ENCODE measurements at places on chromosomes 1 and 21.

GRCh38 chr1:150808121-150808520, at the start of gene CTSK:
Gene CTSK (minus strand): TSS chr1:150808260. CDS start chr1:150806805, 1,455 bp downstream.
- DNase-seq: no peak

GRCh38 chr1:87314091-87314490, 14.6 kb upstream of the LMO4 start:
- no peak for DNase-seq

GRCh38 chr1:8782955-8783354, 34.5 kb downstream of the RERE start:
- DNase-seq: no peak

GRCh38 chr1:14598498-14599182, at the start of gene KAZN:
Gene KAZN (plus strand): TSS chr1:14598685.
- DNase-seq: no peak

GRCh38 chr1:72023063-72023930, 259.0 kb downstream of the NEGR1 start:
- no peak for DNase-seq

GRCh38 chr1:8816264-8816663, 1.2 kb downstream of the RERE start:
- no peak for DNase-seq

DNA sequence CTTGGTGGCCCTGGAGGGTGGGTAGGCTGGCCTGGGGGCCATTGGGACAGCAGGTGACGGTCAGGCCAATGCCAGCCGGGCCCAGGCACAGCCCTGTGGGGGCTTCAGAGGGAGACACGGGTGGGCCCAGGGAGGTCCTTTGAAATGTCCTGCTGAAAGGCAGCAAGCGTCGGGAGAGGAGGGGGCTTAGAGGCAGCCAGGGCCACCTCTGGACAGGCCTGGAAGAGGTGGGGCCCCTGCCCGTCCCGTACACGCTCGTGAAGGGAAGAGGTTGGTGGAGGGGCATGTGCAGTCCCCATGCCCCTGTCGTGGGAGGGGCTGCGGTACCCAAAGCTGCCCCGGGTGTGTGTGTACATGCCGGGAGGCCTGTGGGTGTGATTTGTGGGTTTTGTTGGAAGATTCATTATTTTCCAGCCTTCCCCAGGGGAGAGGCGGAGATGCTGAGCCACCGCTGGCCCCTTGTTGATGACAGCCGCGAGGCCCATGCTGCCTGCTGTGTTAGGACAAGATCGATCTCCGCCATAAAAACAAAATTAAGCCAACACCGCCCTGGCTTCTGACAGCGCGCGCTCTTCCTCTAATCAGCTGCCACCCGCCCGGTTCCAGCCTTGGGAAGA, 3.4 kb upstream of the PLCH2 start:
- no peak for DNase-seq
